ENCODE measurements at places on chromosomes 16 and 17.

DNA sequence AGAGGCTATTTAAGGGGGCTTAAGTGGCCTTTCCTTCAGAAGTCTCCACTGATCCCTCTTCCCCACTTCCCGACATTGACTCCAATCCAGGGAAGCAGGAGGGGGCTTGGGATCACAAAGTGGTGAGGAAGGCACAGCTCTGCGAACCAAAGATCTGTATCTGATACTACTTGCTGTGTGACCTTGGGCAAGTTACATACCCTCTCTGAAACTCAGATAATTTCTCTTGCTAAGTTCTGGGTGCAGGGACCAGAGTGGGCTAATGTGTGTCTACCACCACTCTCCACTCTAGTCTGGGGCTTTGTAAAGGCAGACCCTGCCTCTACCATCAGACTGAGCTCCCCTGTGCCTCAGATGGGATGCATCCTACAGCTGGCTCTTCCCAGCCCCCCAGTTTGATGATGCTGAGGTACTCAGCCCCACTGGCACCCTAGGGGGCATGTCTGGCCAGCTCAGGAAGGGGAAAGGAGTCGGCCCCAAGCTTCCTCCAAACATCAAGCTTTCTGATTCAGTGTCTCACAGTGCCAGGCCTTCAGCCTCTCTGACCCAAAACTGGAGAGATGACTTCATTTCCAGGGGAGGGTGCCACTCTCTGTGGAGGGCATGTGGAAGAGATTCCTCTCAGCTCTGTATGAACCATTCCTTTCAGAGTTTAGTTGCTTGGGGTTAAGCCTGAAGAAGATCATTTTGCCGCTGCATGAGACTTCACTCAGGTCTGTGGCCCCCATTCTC is 10.9 kb downstream of the DLX4 start:
- DNase-seq: no peak

DNA sequence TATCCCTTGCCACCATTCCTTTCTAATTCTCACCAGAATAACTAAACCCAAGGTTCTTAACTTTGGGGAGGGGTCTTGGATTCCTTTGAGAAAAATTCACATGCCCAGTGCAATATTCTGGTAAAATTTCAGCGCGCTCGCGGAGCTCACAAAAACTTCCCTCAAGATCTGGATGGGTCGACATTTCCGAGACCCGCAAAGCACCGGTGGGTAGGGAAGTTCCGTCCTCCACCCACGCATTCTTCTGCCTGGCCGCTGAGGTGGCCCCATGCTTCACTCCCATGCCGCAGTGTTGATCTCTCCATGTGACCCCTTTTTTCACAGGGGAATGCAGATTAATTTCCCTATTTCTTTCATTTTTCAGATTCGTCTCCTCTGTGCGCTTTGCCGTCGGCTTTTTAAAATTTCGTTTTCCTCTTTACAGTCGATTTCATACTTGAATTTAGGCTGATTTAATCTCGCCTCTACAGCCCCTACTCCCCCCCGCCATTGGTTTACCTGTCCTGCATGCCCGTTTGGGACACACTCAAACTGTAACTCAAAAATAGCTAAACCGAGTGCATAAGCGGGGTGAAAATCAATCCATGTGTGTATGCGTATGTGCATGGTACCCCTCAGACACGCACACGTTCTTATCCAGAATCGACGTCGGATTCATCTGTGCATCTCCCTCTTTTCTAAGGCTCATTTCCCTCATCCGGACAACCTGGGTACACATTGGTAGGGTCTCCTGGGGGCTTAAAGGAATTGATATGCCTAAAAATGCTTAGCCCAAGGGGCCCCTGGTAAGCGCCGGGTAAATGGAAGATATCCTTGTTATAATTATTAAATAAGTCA is 1.4 kb upstream of the SP6 start:
- DNase-seq: no peak

- DNase-seq: no peak
These were observed 9.4 kb upstream of the GNA13 start for GRCh38 chr17:65065906-65066305.

DNA sequence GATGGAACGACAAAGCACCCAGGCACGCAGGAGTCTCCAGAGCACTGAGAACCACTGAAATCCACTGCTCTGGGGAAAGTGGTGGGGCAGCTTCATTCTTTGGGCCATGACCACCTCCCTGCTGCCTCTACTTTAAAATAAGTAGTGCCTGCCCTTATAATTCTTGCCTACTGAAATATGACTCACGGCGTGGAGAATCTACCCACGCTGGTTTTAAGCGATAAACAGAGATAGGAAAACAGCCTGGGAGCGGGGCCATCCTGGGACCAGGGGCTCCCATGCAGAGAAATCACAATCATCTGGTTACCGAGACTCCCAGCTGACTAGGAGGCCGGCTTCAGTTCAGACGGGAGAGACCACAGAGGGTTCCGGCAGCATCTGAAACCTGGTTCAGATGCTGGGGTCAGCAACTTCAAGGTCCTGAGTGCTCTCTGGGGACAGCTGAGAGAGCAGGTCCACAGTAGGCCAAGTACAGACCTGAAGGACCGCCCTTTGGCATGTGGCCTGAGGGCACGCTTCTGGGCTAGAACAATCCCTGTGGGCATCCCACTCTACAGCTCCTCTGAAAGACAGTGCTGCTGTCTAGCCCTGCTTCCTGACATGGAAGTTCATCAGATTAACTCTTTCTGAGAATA is 8.6 kb upstream of the DHRS13 start:
- no peak for DNase-seq

GRCh38 chr16:88442383-88442726 is 10.7 kb upstream of the ZFPM1 start:
- no peak for DNase-seq

- no peak for DNase-seq
These were observed 106.2 kb upstream of the HS3ST4 start for GRCh38 chr16:25585526-25585925.

- DNase-seq: no peak
These were observed 118.9 kb upstream of the PIRT start for GRCh38 chr17:10956821-10957220.

- DNase-seq: peak; percentile 99
These were observed 149.1 kb downstream of the PRKCA start for GRCh38 chr17:66451188-66452149.

- DNase-seq: peak; percentile 72
These were observed 23.1 kb upstream of the DHRS13 start for GRCh38 chr17:28925912-28926365.

DNA sequence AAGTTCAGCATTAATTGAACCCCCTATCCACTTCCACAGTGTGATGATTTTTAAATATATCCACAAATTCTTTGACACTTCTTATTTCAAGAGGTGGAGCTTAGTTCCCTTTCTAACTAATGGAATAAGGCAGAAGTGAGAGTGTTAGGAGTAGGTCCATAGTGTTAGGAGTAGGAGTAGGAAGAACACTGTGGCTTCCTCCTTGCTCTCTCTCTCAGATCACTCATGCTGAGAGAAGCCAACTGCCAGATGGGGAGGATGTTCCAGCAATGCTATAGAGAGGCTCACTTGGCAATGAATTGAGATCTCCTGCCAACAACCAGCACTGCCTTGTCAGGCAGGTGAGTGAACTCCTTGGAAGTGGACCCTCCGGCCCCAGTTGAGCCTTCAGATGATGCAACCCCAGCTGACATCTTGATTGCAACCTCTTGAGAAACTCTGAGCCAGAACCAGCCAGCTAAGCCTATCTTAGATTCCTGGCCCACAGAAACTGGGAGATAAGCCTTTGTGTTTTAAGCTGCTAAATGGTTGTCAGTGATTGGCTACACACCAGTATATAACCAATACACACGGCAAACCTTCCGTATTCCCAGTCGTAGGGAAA is 44.3 kb downstream of the SPECC1 start:
- no peak for DNase-seq

All from SK-N-DZ (cell line).